ENCODE measurements at places on chromosomes 7 and 10.

DNA sequence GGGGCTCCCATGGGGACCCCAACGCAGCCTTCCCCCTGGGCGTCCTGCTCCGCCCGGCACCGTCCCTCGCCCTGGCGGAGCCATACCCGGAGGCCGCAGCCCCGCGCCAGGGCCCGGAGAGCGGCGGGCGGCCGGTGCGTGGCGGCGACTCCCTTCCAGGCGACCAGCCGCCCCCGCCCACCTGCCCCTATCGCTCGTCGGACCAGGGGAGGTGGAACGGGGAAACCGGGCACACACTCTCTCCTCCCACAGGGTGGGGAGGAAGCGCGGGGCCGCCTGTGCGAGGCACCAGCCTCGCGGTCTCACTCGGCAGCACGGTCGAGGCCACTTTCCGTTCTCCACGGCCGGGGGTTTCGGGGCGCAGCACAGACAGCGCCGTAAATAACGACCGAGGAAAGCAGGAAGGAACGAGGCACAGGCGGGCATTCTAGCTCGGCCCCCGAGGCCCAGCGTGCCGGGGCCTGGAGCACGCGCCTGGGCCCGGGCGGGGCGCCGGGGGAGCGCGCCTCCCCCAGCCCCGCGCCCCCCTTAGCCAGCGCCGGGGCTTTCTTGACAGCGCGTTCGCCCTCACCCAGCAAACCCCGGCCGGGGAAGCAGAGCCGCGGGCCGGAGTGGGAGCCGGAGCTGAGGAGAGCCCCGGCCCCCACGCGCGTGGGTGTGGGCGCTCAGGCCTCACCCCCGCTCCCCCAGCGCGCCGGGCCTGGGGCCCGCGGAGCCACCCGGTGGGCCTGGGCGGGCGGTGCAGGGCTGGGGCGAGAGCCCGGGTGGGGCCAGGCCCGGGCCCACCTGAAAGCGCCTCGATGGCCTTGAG is 936 bp downstream of the IGF2BP3 start:
- DNase-seq = peak; percentile 35

- DNase-seq = no peak
Observed at GRCh38 chr7:50710441-50711154, 72.1 kb downstream of the GRB10 start.

- no peak for DNase-seq
Observed at GRCh38 chr7:37141742-37142141, 306.9 kb downstream of the ELMO1 start.

GRCh38 chr7:521221-522070 is 1.8 kb upstream of the PDGFA start:
- peak; percentile 75 for DNase-seq

- DNase-seq = peak; percentile 74
Observed at GRCh38 chr7:101094791-101095375, 9.6 kb downstream of the TRIM56 start.

DNA sequence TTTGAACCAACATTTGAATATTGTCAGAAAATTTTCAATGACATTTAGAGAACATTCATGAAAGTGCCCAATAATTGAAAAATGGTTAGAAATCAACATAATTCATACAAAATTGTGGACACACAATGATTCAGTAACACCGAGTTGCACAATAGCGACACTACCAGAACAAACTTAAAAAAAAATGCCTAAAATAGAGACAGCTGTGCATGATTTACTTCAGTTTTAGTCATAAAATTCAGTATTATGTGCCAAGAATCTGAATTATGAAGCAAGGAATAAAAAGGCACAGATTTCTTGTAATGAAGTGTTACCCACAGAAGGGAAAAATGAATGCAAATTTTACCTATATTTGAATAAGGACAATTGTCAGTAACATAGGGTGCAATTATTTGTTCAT is 396.0 kb downstream of the SEMA3D start:
- DNase-seq = no peak

DNA sequence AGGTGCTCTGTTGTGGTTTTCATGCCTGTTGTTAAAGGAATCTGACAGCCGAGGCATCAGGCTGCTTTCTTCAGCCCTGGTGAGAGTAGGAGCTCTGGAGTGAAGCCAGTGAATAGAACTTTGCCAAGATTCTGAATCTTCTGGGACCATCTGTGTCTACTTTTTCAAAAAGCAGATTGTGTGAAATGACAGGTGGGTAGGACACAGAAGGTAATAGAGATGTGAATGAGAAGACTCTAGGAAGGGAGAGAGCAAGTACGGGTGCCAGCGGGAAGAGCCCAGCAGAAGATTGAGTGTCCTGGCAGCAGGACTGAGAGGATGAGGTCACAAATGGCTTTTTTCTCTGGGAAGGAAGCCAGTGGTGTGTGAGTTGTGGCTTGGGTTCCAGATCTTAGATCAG is 429.2 kb downstream of the SDK1 start:
- DNase-seq = no peak

DNA sequence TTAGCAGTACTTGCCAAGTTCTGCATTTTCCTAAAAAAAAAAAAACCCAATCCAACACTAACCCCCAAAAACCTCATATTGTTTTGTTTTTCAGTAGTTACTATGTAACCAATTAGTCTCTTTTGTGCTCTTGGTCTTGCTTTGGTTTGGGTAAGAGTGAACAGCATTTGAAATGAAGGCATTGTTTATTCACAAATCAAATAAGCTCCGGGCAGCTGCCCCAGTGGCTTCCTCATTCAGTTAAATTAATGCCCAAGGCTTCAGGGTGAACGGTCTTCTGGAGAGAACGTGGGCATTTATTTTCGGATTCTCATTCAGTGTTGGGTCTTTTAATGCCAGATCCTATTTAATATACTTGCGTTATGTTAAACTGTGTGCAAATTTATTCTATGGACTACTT is 108.7 kb downstream of the GFRA1 start:
- DNase-seq = no peak
